ENCODE measurements at places on chromosomes 2 and 18.
A peak's percentile ranks its signal among the peaks of the same experiment; 100 is the strongest.

DNA sequence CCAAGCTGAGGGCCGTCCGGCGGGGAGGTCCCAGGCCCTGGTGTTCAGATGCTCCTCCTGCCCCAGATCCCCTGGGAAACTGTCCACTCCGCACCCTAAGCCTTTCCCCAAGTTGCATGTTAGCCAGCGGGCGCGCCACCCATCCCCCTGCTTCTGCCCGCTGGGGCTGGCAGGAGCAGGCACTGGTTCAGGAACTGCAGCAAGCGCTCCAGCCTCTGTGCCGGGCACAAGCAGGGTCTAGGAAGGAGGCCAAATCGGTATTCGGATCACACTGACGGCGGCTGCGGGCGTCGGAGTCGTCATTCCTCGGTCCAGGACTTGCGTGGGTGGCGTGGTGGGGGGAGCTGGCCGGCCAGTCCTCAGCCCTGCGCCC is 53.7 kb downstream of the FAM168B start:
- no peak for DNase-seq

DNA sequence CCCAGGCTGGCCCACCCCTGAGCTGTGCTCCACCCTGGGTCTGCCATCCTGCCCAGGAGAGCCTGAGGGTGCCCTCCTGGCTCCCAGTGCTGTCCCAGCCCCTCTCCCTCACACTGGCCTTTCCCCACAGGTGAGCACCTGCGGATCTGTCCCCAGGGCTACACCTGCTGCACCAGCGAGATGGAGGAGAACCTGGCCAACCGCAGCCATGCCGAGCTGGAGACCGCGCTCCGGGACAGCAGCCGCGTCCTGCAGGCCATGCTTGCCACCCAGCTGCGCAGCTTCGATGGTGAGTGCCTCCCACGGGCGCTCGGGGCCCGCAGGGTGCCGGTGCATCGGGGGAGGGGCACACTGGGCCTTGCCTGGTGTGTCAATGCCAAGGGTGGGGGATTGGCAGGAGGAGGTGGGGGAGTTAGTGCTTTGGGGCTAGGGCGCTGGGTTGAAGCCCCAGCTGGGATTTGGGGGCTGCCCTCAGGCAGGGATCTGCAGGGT is 23.5 kb downstream of the GPC1 start:
- no peak for DNase-seq

DNA sequence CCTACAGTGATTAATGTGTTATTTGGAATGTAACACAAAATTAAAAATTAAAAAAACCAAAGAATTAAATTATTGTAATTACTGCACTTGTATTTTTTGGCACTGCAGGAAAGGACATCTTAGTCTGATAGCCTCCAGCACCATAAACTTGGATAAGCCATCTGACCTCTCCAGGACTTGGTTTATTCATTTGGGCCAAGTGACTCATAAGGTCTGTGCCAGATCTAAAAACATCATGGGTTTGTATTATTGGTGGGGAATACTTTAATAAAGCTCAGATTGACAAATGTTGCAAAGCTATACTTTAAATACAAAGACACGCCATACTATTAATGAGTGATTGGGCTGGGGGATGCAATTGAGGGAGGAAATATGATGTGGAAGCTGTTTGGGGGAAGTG is 225.2 kb downstream of the ZNF521 start:
- no peak for DNase-seq

DNA sequence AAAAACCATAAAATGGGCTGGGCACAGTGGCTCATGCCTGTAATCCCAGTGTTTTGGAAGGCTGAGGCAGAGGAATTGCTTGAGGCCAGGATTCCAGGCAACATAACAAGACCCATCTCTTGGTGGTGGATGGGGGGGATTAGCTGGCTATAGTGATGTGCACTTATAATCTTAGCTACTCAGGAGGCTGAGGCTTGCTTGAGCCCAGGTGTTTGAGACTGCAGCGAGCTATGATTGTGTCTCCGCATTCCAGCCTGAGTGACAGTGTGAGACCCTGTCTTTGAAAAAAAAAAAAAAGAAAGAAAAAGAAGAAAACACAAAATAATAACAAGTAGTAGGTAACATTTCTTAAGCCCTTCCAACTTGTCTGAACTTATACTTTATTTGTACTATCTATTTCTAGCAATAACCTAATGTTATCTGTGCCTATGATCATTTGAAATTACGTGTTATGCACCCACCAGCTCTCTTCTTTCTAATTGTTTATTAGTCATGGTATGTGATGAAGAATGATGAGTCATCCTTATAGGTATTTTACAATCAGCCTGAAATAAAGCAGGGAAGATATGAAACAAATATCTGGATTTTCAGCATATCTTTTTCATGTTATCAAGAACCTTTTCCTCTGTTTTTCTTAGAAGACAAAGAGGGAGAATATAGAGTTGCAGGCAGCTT is 129.3 kb upstream of the UNC80 start:
- DNase-seq: no peak

- no peak for DNase-seq
Measured at GRCh38 chr18:42533616-42534015, 578.6 kb downstream of the PIK3C3 start.

DNA sequence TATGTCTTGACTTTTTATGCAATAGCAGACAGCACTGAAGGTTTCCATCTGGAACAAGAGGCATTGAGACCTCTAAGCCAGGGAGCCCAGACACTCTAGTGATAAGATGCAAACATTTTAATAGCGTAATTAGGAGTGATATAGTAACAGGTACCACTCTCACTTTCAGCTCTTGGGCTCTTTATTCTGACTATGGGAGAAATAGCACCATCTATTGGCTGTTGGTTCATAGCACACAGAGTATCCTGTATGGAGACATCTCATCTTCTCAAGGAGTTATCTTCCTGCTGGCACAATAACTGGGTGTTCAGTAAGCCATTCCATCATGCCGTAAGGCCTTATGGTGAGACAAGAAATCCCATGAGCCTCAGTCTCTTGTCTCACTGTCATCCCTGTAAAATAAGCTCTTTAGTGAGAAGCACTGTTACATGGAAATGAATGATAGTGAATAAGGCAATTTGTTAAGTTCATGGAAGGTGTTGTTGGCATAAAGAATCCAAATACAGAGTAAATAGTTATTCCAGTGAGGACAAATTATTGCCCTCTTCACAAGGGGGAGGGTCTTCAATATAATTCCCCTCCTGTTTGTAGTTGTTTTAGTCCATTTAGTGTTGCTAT is 48.3 kb downstream of the THUMPD2 start:
- DNase-seq: no peak

DNA sequence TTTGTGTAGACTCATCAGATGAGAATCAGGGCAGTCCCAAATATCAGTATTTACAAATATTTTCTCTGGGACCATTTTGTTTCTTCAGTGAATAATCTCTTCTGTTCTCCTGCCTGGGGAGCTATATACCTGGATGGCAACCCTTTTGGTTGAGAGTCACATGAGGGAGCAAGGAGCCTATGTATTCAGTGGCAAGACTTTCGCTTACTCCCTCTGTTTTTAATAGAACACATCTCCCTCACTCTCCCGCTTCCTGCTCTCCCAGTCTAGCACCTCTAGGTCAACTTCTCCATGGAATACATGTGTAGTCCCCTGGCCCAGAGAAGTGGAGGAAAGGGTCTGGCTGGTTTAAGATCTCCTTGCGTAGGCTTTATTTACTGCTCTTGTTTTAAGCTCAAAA is 600.3 kb downstream of the CCDC85A start:
- no peak for DNase-seq

DNA sequence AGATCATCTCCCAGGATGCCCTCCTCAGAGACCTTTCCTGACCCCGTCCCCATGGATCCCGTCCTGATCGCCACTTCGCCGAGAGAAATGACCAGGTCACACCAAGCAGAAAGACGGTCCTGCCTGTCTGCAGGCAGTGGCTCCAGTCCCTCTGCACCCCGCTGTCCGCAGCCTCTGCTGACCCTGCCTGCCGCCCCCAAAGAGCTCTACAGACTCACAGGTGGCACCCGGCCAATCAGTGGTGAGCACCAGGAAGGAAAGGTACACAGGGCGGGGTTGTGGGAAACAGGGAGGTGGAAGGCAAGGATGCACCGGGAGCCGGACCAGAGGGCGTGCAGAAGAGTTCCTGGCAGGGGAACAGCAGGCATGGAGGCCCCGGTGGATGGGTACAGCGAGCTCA is 94.8 kb downstream of the NDUFA10 start:
- DNase-seq: no peak

GRCh38 chr18:47248115-47248603 is 3.3 kb downstream of the SKOR2 start:
- DNase-seq: no peak

DNA sequence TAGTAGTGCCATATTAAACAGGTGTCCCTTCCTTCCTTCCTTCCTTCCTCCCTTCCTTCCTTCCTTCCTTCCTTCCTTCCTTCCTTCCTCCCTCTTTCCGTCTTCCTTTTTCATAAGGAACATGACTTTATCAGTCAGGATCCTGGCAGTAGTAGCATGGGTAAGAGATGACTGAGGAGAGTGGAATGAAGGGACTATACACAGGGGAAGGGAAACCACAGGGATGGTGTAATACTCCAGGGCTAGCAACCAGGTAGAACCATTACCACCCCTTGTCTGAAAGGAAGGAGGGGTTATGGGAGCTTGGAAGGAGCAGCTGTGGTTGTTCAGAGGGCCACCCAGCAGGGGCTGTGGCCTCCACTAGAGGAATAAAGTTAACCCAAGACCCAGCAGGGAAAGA is 23.2 kb upstream of the KDM3A start:
- DNase-seq: no peak

DNA sequence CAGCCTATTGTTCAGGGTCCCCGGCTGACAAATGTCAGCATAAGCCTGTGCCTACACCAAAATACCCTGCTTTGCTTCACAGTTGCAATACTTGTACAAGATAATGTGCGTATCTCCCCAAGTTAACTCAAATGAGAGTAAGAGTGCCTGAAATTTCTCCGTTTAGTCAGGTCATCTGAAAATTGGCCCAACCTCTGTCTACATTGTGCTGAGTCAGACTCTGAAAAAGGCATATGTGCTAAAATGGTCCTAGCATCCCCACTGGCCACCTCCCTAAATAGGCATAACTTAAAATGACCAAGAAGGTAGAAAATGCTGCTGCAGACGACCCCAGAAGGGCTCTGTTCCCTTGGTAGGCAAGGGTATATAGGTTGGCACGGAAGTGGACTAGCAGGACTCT is 1653.8 kb upstream of the DDX18 start:
- DNase-seq: no peak

GRCh38 chr2:48856144-48856543 is 100.6 kb upstream of the LHCGR start:
- no peak for DNase-seq

- DNase-seq: no peak
Measured at GRCh38 chr2:117858892-117859531, 44.5 kb downstream of the DDX18 start.

DNA sequence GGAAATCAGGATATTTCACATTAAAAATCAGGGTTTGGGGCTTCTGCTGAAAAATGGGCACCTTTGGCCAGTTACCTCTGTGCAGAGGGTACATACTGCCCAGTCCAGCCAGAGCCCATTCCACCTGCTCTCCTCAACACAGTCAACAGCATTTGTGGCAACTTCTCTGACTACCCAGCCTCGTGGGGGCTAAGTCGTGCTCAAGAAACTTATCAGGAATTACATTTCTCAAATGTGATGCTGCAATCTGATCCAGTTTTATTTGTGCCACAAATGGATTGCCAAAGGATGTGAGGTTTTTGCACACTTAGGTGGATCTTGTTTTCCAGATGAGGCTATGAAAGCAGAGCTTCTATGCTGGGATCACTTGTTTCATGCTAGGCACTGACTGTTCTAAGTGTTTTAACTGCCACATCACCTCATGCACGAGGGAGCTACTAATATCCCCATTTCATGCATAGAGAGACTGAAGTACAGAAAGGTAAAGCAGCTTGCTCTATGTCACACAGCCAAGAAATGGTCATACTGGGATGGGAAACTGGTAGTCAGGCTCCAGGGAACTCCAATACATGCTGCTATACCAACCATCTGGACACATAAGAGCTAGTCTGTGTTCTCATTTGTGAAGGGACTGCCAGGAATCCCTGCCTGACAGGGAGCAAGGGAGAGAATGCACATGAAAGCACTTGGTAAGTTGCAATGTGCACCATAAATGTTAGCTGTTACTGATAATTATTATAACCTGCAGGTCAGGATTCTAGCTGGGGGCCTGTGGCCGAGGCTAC is 89.0 kb upstream of the HK2 start:
- no peak for DNase-seq

- DNase-seq: no peak
Measured at GRCh38 chr18:48923746-48924629, 26.8 kb downstream of the SMAD7 start.

DNA sequence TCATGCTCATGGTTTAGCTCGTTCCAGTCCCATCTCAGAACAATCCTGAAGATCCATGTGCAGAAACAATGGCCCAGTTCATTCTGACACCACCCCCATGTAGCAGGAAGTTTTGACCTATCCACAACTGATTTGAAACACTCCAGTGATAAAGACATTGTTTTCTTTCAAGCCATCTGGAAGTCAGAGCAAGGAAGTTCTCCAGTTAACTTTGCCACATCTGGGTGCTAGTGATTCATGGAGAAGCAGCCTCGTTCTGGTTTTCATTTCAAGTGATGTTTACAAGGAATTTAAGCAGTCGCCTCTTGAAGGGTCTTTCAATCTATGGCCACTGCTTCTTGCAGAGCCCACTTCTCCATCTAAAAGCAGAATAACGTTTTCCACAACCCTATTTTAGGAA is 36.6 kb upstream of the TWIST2 start:
- peak; percentile 22 for DNase-seq

GRCh38 chr2:157866202-157866601 is 9.9 kb downstream of the ACVR1 start:
- no peak for DNase-seq

DNA sequence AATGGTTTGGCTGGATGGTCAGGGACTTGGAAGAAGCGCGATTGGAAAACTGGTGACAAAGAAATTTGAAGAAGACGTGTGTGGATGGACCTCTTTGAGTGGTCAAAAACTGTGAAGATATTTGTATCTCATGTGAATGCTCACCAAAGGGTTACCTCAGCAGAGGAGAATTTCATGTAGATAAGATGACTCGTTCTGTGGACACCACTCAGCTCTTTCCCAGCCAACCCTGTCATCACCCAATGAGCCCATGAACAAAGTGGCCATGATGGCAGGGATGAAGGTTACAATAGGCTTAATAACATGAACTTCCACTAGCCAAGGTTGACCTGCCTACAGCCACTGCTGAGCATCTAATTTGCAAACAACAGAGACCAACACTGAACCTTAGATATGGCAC is 248.3 kb downstream of the KCNE4 start:
- no peak for DNase-seq

- no peak for DNase-seq
Measured at GRCh38 chr2:43345391-43345813, 119.0 kb upstream of the ZFP36L2 start.

DNA sequence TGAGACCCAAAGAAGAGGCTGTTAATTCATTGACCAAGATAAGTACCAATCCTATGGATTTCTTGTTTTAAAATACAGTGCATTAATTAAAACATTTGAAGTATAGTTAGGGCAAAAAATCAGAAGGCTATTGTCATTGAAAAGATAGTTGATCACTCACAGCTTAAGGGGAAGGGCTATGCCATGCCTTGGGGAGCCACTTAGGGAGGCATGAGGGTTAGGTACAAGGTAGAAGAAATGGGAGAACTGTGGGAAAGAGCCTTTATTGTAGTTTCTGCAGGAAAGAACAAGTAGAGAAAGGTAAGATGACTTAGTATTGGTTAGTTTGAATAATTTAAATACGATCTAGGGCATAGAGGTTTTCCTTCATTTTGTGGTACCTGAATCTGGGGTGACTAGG is 1285.5 kb upstream of the TMEFF2 start:
- no peak for DNase-seq

Measured in stimulated activated effector memory CD8-positive, alpha-beta T cell treated with anti-CD3 and anti-CD28 coated beads, Interleukin-12 subunit alpha, Interleukin-12 subunit beta, amount 100 ng/mL, for 72 hours (primary cell).